ENCODE measurements at places on chromosomes 12 and 14.
A peak's percentile ranks its signal among the peaks of the same experiment; 100 is the strongest.

GRCh38 chr14:75649773-75650172 is 10.9 kb downstream of the ERG28 start:
- no peak overlapping the region for H3K4me3 ChIP-seq
- H3K27me3 ChIP-seq, result no peaks in the 10 kb centered on the region
- peaks cover 50% of the 10 kb centered on the region for H3K36me3 ChIP-seq
- H3K27ac ChIP-seq, result peak overlapping the region; percentile 67
- H3K4me1 ChIP-seq, result peaks cover 44% of the 10 kb centered on the region

- H3K36me3 ChIP-seq, result no peaks in the 10 kb centered on the region
- no peaks in the 10 kb centered on the region for H3K4me1 ChIP-seq
- no peak overlapping the region for H3K4me3 ChIP-seq
- DNase-seq, result no peak
- no peak overlapping the region for H3K27ac ChIP-seq
These were observed 251.8 kb downstream of the CCDC91 start for GRCh38 chr12:28442101-28442500.

DNA sequence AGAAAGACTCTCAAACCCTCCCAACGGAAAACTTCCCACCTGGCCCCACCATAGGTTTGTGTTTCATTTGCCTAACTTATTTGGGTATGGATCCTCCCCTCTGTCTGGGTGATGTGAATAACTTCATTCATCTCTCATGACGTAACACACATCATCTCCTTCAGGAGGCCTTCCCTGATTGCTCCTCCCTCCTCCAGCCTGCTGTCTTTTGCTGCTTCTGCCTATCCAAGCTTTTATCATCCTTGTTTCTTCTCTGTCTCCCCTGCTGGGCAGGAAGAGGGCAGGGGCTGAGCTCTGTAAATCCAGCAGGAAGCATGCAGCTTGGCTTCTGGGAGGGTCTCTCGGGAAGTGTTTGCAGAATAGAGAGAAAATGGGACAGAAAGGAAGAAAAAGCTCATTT is 766.0 kb upstream of the TBX3 start:
- H3K4me1 ChIP-seq, result no peaks in the 10 kb centered on the region
- no peaks in the 10 kb centered on the region for H3K36me3 ChIP-seq
- H3K4me3 ChIP-seq, result no peak overlapping the region
- peaks cover 15% of the 10 kb centered on the region for H3K27me3 ChIP-seq

GRCh38 chr14:22478670-22479069 is 110.4 kb downstream of the DAD1 start:
- H3K27me3 ChIP-seq, result no peaks in the 10 kb centered on the region
- no peak overlapping the region for H3K27ac ChIP-seq
- peaks cover 49% of the 10 kb centered on the region for H3K4me1 ChIP-seq
- no peak overlapping the region for H3K4me3 ChIP-seq
- no peaks in the 10 kb centered on the region for H3K36me3 ChIP-seq

GRCh38 chr12:65518771-65519170 is 240.3 kb downstream of the MSRB3 start:
- H3K36me3 ChIP-seq, result no peaks in the 10 kb centered on the region
- H3K4me3 ChIP-seq, result no peak overlapping the region
- no peaks in the 10 kb centered on the region for H3K27me3 ChIP-seq
- no peak for DNase-seq
- H3K27ac ChIP-seq, result no peak overlapping the region

DNA sequence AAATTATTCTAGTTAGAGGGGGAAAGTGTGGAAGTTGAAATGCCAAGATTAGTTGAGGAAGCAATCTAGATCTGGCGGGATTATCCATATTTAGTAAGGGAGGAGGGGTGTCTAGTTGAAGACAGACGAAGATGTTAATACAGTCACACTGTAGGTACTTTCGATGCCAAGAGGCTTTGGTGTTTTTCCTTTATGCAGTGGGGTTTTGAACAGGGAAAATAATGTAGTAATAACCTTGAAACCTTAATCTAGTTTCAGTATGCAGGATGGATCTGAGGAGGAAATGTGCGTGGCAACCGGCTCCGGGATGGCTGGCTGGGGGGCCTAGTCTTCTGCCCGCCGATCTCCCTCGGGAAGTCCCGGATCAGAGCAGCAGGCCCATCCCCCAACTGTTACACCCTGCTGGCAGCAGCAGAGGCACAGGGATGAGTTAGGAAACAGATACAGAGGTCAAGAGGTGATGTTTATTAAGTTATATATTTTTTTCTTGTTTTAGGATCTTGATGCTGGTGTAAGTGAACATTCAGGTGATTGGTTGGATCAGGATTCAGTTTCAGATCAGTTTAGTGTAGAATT is 27.4 kb downstream of the MDM2 start:
- H3K27ac ChIP-seq, result no peak overlapping the region
- no peaks in the 10 kb centered on the region for H3K27me3 ChIP-seq
- no peak overlapping the region for H3K4me3 ChIP-seq
- peaks cover 42% of the 10 kb centered on the region for H3K36me3 ChIP-seq

GRCh38 chr12:68356060-68356695 is 24.0 kb upstream of the MDM1 start:
- DNase-seq, result no peak
- H3K4me3 ChIP-seq, result no peak overlapping the region
- H3K27me3 ChIP-seq, result no peaks in the 10 kb centered on the region
- H3K36me3 ChIP-seq, result no peaks in the 10 kb centered on the region
- H3K27ac ChIP-seq, result no peak overlapping the region

GRCh38 chr14:41810362-41810761 is 203.7 kb downstream of the LRFN5 start:
- no peak overlapping the region for H3K4me3 ChIP-seq
- no peak for DNase-seq
- H3K36me3 ChIP-seq, result no peaks in the 10 kb centered on the region
- no peaks in the 10 kb centered on the region for H3K4me1 ChIP-seq
- no peak overlapping the region for H3K27ac ChIP-seq
- H3K27me3 ChIP-seq, result no peaks in the 10 kb centered on the region

DNA sequence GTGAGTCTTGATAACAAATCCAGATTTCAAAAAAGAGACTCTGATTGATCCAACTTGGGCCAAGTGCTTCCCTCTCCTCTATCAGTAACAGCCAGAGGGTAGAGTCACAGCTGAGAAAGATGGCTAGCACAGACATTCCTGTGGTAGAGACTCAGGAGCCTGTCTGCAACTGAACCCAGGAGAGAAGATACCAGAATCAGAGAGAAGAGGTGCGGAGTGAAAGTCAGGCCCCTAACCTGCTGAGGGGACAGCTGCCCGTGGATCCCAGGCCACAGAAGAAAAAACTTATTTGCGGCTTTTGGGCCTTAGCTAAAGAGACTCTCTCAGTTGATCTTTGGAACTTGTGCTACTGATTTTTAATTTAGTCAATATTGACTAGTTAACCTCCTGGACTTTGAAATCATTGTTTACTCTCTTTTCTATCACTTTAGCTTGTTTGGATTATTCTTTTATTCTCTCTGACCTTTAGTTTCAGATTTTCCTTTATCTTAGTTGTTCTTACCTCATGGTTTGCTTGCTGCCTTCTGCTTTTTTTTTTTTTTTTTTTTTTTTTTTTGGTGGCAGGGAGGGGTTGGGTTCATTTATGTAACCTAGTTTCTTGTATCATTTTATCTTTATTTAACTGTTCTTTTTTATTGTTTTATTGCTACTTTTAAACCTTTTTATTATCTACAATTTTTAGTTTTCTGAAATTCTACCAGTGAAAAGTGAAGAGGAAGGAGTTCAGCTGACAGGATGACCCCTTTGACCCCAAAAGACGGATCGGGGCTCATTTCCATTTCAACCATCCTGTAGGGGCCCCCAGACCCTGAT is 154.9 kb upstream of the KRR1 start:
- no peaks in the 10 kb centered on the region for H3K27me3 ChIP-seq
- H3K4me3 ChIP-seq, result no peak overlapping the region
- no peak overlapping the region for H3K27ac ChIP-seq

- peaks cover 87% of the 10 kb centered on the region for H3K36me3 ChIP-seq
- DNase-seq, result no peak
- no peak overlapping the region for H3K27ac ChIP-seq
- no peaks in the 10 kb centered on the region for H3K4me1 ChIP-seq
- H3K27me3 ChIP-seq, result no peaks in the 10 kb centered on the region
These were observed 136.2 kb upstream of the RTL1 start for GRCh38 chr14:101039755-101040138.

- no peak overlapping the region for H3K27ac ChIP-seq
- H3K4me3 ChIP-seq, result no peak overlapping the region
- H3K36me3 ChIP-seq, result no peaks in the 10 kb centered on the region
These were observed 20.8 kb downstream of the TNFAIP2 start for GRCh38 chr14:103144085-103144484.

DNA sequence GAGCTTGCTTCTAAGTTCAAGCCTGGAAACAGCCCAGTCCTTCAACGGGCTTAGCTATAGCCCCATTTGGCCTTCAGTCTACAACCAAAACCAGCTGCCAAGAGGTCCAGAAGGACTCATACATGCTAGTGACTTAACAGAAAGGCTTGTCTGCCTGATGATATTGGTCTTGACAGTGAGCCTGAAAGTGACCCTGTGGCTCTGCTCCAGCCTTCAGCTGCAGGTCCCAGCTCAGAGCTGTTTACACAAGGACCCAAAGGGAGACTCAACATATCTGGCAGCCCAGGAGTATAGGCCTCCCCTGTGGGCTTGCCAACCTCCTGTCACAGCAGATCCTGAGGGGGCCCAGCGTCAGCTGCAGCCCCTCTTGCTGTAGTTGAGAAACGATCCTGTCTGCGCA is 27.5 kb downstream of the COX16 start:
- no peaks in the 10 kb centered on the region for H3K27me3 ChIP-seq
- no peak overlapping the region for H3K4me3 ChIP-seq
- no peaks in the 10 kb centered on the region for H3K4me1 ChIP-seq
- DNase-seq, result no peak
- peaks cover 15% of the 10 kb centered on the region for H3K36me3 ChIP-seq

GRCh38 chr12:124338876-124339603 is 44.1 kb downstream of the RFLNA start:
- H3K27me3 ChIP-seq, result no peaks in the 10 kb centered on the region
- H3K27ac ChIP-seq, result no peak overlapping the region
- DNase-seq, result no peak
- H3K36me3 ChIP-seq, result peaks cover 87% of the 10 kb centered on the region

GRCh38 chr12:56998981-56999380 is 7.4 kb downstream of the ZBTB39 start:
- no peak for DNase-seq
- no peaks in the 10 kb centered on the region for H3K27me3 ChIP-seq
- H3K36me3 ChIP-seq, result peaks cover 66% of the 10 kb centered on the region
- no peak overlapping the region for H3K4me3 ChIP-seq
- H3K27ac ChIP-seq, result no peak overlapping the region
- peaks cover 11% of the 10 kb centered on the region for H3K4me1 ChIP-seq

DNA sequence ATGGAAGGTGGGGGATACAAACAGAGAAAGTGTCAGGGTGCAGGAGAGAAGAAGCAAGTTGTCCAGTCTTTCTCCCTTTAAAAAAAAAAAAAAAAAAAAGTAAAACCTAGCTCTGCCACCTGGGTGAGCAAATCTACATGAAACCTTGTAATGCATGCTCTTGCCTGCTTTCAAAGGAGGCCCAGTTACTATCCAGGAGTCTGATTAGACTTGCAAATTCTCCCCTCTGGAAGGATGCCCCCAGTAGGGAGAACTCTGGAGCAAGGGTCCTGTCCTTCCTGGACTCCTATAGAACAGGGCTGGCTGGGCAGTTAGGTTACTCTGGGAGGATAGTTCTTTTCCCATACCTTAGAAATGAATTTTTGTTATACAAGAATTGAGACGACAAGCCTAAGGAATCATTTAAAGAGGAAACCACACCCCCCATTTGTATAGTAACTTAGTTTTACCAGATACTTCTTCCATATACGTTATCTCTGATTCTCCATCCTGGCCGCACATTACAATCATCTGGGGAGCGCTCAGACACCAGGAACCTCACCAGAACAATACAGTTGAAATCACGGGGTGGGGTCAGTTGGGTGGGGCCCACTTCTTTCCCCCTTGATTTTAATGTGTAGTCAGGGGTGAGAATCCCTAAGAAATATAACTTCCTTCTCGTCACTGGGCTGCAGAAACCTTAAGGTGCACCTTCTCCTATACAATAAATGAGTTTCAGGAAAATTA is 30.5 kb downstream of the RAB35 start:
- no peaks in the 10 kb centered on the region for H3K36me3 ChIP-seq
- peaks cover 24% of the 10 kb centered on the region for H3K4me1 ChIP-seq
- H3K4me3 ChIP-seq, result no peak overlapping the region
- H3K27ac ChIP-seq, result no peak overlapping the region
- no peak for DNase-seq

GRCh38 chr12:3542911-3543310 is 51.9 kb downstream of the PRMT8 start:
- no peak overlapping the region for H3K4me3 ChIP-seq
- H3K4me1 ChIP-seq, result no peaks in the 10 kb centered on the region
- no peaks in the 10 kb centered on the region for H3K36me3 ChIP-seq
- H3K27me3 ChIP-seq, result peaks cover 10% of the 10 kb centered on the region
- no peak overlapping the region for H3K27ac ChIP-seq

GRCh38 chr12:3464561-3464960 is 26.4 kb upstream of the PRMT8 start:
- H3K36me3 ChIP-seq, result no peaks in the 10 kb centered on the region
- H3K4me1 ChIP-seq, result no peaks in the 10 kb centered on the region
- H3K4me3 ChIP-seq, result no peak overlapping the region

DNA sequence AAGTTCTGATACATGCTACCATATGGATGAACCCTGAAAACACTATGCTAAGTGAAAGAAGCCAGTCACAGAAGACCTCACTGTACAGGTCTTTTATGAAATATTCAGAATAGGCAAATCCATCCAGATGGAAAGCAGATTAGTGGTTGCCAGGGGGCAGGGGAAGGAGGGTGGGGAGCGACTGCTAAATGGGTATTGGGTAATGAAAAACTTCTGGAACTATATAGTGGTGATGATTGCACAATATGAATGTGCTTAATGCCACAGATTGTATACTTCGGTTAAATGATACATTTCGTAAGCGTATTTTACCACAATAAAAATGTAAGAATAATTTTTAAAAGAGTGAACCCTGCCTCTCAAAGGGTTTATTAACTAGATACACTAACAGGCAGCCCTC is 11.8 kb upstream of the KSR2 start:
- DNase-seq, result no peak
- no peaks in the 10 kb centered on the region for H3K4me1 ChIP-seq
- no peak overlapping the region for H3K4me3 ChIP-seq
- H3K27ac ChIP-seq, result no peak overlapping the region

All from muscle of leg (tissue), 16 donors.